Motor neuron (in vitro differentiated cells): ENCODE measurements at places on chromosomes 13 and 19.

DNA sequence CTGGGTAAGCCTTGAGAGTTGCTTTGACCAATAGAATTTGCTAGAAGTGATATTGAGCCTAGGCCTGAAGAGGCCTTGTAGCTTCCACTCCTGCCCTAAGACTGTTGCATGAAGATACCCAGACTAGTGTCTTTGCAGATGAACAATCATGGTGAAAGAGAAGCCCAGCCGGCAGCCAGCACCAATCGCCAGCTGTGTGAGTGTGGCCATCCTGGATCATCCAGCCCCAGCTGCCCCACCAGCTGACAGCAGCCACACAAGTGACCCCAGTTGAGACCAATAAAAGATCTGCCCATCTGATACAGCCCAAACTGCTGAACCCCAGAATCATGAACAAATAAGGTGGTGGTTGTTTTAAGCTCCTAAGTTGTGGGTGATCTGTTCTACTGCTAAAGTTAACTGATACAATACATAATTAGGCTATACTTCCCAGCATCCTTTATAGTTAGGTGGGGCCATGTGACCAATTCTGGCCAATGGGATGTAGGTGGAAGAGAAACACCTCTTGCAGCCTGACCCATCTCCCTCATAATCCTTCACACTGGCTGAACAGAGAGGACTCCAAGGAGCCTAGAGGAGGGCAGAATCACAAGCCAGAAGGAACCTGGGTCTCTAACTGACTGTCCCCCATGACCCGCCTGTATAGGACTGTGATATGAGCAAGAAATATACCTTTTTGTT, 9.4 kb upstream of the ZNF428 start:
- no peak for ATAC-seq

DNA sequence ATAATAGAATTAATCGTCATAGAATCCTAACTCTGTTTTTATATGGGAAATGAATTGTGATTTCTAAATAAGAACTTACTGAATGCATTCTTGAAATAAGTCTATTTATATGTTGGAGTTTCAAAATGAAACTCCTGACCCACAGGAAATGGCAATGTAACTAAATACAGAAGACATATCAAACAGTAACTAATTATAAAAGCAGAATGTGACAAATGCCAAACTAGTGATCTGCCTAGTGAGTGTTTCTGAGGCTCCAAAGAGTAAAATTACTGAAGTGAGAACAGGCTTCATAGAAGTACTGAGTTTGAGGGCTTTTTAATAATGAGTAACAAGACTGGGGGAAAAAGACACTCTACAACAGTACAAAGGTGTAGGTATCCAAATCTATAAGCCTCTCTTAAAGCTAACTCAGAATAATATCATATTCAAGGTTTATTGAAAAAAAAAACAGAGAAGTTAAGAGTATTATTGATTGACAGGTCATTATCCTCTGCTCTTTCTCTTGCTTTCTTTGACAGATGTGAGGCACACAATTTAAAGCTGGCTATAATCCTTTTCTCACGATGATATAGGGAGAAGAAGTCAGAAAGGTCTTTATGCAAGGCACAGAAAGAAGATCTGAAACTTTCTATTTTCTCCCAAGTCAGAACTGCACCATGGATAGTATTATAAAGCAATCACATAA, 17.4 kb upstream of the ATXN8OS start:
- no peak for ATAC-seq

DNA sequence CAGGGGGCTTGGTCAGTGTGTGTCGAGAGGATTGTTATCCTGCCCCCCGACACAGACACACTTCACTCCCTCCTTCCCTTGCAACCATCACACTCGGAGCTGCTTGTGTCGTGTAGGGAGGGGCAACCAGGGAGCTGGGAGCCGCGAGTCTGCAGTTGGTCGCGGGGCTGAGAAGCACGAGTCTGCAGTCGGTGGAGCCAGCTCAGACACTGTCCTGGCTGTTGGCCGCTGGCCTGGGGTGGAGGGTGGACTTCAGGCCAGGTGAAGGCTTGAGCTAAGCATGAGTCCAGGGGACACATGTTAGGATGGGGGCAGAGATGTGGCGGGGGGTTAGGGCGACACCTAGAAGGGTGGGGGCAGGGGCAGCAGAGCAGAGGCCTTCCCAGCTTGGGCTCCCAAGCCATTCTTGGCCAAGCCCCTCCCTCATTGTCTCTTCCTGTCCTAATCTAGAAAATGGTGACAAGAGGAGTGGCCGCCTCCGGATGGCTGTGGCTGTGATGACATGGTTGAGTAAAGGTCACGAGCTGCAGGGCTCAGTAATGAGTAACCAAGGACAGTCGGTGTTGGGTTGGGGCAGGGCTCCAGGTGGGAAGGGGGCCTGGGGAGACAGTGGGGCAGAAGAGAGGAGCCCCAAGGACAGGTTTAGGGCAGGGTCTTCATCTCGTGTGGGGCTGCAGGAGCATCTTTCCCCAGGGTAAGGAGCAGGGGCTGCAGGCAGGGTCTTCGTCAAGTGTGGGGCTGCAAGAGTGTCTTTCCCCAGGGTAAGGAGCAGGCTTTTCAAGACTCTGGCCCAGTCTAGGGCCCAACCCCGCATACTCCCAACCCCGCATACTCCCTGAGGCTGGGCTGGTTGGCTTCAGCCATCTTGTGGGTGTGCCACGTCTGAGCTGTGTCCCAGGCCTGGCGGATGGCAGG, 8.6 kb downstream of the PPP5C start:
- no peak for ATAC-seq

- ATAC-seq: no peak
Observed at GRCh38 chr13:23701636-23702035, 131.4 kb downstream of the TNFRSF19 start.

DNA sequence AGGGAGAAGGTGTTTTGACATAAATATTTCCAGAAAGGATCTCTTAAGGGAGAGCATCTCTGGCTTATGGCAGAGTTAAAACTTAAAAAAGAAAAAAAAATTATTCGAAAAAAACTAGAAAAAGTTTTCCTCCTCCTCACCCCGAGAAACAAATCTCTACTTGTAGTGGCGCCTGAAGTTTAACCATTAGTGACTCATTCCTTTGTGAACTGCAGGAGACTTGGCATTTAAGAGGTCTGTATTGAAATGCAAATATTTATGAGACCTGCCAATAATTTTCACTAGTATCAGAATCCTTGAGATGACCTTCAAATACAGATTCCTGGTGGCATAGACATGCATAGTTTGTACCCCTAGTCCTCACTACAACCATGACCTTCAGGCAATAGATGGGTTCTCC, 64.9 kb upstream of the MED4 start:
- ATAC-seq: no peak
